ENCODE measurements at places on chromosomes 12 and 14.
A peak's percentile ranks its signal among the peaks of the same experiment; 100 is the strongest.

DNA sequence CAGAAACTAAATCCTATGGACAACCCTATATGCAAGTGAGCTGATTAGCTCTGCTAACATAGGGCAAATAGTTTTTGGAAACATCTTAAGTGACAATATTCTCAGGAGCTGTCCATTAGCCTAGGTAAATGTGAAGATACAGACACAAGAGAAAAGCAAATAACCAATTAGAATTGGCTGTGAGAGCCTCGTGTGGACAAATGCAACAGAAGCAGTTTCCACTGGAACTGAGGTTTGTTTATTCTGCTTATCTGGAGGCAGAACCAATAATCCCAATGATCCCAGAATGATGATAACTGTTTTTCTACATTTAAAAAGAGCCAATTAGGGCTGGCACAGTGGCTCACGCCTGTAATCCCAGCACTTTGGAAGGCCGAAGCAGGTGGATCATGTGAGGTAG is 43.2 kb upstream of the YAF2 start:
- no peak for DNase-seq

GRCh38 chr12:130879781-130880389 is 8.0 kb downstream of the RAN start:
- DNase-seq = no peak

DNA sequence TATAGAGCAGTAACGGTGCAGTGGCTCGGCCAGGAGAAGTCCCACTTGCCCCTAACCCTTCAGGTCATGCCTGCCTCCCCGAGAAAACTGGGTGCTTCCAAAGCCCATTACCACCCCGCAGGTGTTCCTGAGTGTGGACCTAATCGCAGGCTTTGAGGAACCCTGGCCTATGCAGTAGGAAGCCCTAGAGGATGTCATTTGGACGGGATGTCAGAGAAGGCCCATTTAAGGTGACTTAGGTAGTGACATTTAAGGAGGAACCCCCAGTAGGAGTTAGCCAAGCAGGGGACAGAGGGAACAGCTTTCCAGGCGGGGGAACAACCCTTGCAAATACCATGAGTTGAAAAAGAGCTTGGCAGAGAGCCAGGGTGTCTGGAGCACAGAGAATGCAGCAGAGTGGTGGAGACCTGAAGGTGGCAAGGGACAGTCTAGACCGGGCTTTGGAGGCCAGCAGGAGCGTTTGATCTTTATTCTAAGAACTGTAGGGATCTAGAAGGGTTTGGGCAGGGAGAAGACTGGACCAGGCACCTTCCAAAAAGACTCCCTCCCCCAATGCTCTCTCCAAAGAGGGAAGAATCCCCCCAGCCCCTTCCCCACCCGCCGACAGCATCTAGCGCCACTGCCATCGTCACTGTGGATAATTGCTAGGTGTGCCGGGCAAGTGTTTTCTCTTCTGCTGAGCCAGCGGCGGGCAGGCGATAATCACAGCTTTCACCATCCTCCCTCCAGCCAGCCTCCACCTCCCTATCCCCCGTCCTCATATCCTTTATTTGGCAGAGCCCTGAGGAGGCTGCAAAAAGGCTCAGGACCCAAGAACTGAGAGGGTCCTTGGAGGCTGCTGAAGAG is 33.3 kb upstream of the BEGAIN start:
- no peak for DNase-seq

GRCh38 chr12:45315462-45315861 is 99.6 kb downstream of the ANO6 start:
- peak; percentile 28 for DNase-seq

DNA sequence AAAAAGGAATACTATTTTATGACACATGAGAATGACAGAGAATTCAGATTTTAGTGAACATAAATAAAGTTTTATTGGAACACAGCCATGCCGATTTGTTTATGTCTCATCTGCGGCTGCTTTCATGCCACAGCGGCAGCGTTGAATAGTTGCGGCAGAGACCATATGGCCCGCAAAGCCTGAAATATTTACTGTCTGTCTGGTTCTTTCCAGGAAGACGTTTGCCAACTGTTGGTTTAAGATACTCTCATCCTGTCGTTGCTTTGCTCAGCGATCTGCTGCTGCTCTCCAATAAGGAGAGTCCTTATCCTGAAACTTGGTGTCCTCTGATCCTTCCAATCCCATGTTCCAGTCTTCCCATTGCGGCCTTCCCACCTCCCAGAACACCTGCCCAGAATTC is 89.9 kb downstream of the SLC24A4 start:
- no peak for DNase-seq

- no peak for DNase-seq
Measured at GRCh38 chr14:89625244-89625713, 208.2 kb upstream of the FOXN3 start.

GRCh38 chr14:28759653-28760313 is 6.8 kb upstream of the FOXG1 start:
- no peak for DNase-seq

DNA sequence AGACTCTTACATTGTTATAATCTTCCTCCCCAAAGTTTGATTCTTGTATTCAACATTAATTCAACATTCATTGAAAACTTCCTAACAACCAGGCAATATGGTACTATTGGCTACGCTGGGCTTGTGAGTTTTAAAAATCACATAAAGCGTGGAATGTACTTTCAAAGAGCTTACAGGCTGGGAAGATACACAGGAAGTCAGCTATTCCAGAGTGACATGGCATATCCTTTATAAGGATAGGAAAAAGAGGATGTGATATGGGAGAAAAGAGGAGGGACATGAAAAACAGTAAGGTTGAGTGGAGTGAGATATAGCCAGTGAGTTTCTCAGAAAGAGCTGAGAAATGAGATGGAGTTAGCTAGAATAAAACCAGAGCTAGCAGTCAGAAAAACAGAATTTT is 103.6 kb upstream of the ATF7IP start:
- DNase-seq = no peak

Data from hematopoietic multipotent progenitor cell treated with erythropoietin and hydrocortisone succinate and interleukin-3 and kit ligand, for 4 days (in vitro differentiated cells).